Activated CD4-positive, alpha-beta T cell treated with anti-CD3 and anti-CD28 coated beads, Interleukin-2, amount 10 ng/mL, durations not matched to agents 7 days and 5 days (primary cell): ENCODE measurements at places on chromosomes 6 and 20. TPM values are rescaled to one million over a fixed set of nuclear protein-coding genes. Genes with fewer than 3 reads are reported as not detected.

The SCRT2 gene
- total RNA-seq = not detected

The SIRPD gene
- 0.17 TPM for total RNA-seq

The PDE7B gene
- 1.2 TPM for total RNA-seq

The E2F1 gene
- total RNA-seq = 69.8 TPM

The WASF1 gene
- 0.45 TPM for total RNA-seq

The ARMC12 gene
- 1.6 TPM for total RNA-seq

The RUNX2 gene
- 13.4 TPM for total RNA-seq

DNA sequence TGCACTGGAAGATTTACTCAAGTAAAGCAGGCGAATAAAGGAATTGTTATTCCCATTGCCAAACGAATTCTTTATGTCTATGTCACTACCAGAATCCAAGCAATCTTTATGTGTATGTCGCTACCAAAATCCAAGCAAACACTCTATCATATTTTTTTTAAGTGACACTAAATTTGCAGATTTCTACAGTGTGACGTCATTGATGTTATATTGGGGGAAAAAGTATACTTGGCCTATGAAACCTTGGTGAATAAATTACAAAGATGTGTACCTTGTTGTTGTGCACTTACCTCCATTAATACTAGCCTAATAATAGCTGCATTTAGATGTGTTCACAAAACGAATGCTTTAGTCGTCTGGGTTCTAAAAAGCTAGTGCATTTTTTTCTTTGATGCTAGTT lies 957 bp downstream of the TTK start:
- peaks cover 44% of the 10 kb centered on the region for H3K4me1 ChIP-seq
- no peaks in the 10 kb centered on the region for H3K27me3 ChIP-seq
- H3K27ac ChIP-seq = peak overlapping the region; percentile 96
- H3K36me3 ChIP-seq = peaks cover 38% of the 10 kb centered on the region

GRCh38 chr20:31747640-31748039 lies 8.6 kb downstream of the TPX2 start:
- no peak for DNase-seq
- no peak overlapping the region for H3K27ac ChIP-seq
- no peak overlapping the region for H3K4me3 ChIP-seq
- no peaks in the 10 kb centered on the region for H3K27me3 ChIP-seq

DNA sequence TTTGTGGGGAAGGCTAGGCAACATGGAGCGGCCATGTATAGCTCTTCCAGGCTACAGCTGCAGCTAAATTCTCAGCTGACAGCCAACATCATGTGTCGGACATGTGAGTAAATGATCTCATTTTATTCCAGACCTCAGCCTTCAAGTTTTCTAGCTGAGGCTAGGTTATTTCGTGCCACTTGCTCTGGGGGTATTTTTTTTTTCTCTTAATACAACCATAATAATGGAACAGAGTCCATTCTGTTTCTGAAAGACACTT lies 573.5 kb downstream of the CD109 start:
- no peaks in the 10 kb centered on the region for H3K4me1 ChIP-seq
- DNase-seq = no peak
- H3K27me3 ChIP-seq = no peaks in the 10 kb centered on the region
- H3K4me3 ChIP-seq = no peak overlapping the region
- H3K27ac ChIP-seq = no peak overlapping the region

GRCh38 chr6:10422737-10423034 lies 7.8 kb upstream of the TFAP2A start:
- no peak overlapping the region for H3K27ac ChIP-seq
- H3K36me3 ChIP-seq = peaks cover 8% of the 10 kb centered on the region
- no peak for DNase-seq
- H3K27me3 ChIP-seq = peaks cover 92% of the 10 kb centered on the region
- H3K4me3 ChIP-seq = no peak overlapping the region

- H3K27me3 ChIP-seq = peaks cover 18% of the 10 kb centered on the region
- H3K27ac ChIP-seq = no peak overlapping the region
- H3K36me3 ChIP-seq = no peaks in the 10 kb centered on the region
- no peak overlapping the region for H3K4me3 ChIP-seq
- no peaks in the 10 kb centered on the region for H3K4me1 ChIP-seq
These were observed 8.6 kb upstream of the CLIC5 start for GRCh38 chr6:46024124-46024769.

DNA sequence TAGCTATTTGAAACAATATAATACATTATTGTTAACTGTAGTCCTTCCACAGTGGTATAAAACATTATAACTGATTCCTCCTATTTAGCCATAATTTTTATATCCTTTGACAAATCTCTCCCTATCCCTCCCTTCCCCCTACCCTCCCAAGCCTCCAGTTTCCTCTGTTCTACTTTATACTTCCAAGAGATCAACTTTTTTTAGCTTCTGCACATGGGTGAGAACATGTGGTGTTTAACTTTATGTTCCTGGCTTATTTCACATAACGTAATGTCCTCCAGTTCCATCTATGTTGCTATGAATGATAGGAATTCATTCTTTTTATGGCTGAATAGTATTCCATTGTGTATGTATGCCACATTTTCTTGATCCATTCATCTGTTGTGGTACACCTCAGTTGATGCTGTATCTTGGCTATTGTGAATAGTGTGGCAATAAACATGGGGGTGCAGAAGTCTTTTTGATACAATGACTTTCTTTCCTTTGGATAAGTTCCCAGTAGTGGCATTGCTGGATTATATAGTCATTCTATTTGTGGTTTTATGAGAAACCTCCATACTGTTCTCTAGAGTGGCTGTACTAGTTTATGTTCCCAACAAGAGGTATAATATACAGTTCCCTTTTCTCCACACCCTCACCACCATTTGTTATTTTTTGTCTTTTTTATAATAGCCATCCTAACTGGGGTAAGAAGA lies 205.0 kb downstream of the KCNQ5 start:
- no peak for DNase-seq
- no peaks in the 10 kb centered on the region for H3K4me1 ChIP-seq
- no peak overlapping the region for H3K4me3 ChIP-seq
- H3K36me3 ChIP-seq = no peaks in the 10 kb centered on the region
- H3K27me3 ChIP-seq = no peaks in the 10 kb centered on the region
- no peak overlapping the region for H3K27ac ChIP-seq

DNA sequence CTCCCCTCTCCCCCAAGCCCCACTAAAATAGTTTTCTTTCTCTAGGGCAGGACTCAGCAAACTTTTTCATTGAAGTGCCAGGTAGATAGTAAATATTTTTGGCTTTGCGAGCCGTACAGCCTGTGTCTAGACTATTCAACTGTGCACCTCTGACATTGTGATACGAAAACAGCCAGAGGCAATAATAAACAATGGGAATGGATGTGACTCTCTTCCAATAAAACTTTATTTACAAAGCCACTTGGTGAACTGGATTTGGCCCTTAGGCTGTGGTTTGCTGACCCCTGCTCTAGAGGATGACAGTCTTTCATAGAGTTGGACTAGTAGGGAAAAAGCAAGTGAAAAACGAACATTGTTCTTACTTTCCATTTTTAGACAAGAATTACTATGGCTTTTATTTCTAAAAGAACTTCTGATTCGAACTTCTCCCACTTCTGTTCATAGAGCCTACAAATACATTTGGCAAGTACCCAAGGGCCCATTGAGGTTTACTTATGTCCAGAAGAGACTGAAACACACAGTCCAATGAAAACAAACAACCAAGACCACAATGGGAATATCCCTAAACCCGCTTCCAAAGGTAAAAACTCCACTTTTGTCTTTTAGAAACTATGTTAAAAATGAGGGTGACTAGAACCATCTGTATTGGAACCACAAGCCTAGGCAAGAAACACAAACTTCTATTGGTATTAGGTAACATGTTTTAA lies 46.4 kb upstream of the CDKAL1 start:
- peaks cover 81% of the 10 kb centered on the region for H3K36me3 ChIP-seq
- no peak overlapping the region for H3K4me3 ChIP-seq
- H3K4me1 ChIP-seq = no peaks in the 10 kb centered on the region
- H3K27ac ChIP-seq = no peak overlapping the region
- no peaks in the 10 kb centered on the region for H3K27me3 ChIP-seq

- DNase-seq = peak; percentile 31
- H3K27ac ChIP-seq = peak overlapping the region; percentile 83
- H3K36me3 ChIP-seq = no peaks in the 10 kb centered on the region
- H3K27me3 ChIP-seq = no peaks in the 10 kb centered on the region
These were observed 214.0 kb downstream of the CLIC5 start for GRCh38 chr6:45801471-45802289.

- H3K4me1 ChIP-seq = no peaks in the 10 kb centered on the region
- no peak overlapping the region for H3K4me3 ChIP-seq
- H3K27ac ChIP-seq = no peak overlapping the region
- H3K36me3 ChIP-seq = no peaks in the 10 kb centered on the region
- H3K27me3 ChIP-seq = no peaks in the 10 kb centered on the region
These were observed 74.4 kb downstream of the PKHD1 start for GRCh38 chr6:52013035-52013434.

- no peaks in the 10 kb centered on the region for H3K27me3 ChIP-seq
- no peak for DNase-seq
- peaks cover 2% of the 10 kb centered on the region for H3K4me1 ChIP-seq
- no peaks in the 10 kb centered on the region for H3K36me3 ChIP-seq
These were observed 31.4 kb downstream of the KCNK17 start for GRCh38 chr6:39282774-39283173.

- no peak for DNase-seq
- no peaks in the 10 kb centered on the region for H3K4me1 ChIP-seq
- H3K36me3 ChIP-seq = no peaks in the 10 kb centered on the region
- no peak overlapping the region for H3K4me3 ChIP-seq
- H3K27me3 ChIP-seq = peaks cover 14% of the 10 kb centered on the region
These were observed 133.5 kb upstream of the MAP3K7 start for GRCh38 chr6:90720404-90720803.

DNA sequence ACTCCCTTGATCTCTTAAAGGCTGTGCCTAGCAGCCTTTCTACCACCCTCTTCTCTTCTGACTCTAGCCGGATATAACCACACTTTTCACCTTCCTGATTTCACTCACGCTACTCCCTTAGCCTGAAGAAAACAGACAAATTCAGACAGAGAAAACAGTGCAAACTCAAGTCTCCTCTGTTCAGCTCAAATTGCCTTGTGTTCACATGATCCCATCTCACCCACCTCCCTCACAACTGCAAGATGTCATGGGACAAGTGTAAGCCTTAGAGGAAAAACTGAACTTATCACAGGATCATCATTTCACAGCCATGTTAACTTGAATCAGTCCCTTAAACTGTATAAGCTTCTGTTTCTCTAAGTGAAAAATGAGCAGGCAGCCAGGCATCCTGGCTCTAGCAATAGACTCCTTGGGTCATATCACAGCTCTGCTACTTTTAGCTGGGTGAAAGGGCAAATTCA lies 66.5 kb upstream of the TENT5A start:
- H3K27me3 ChIP-seq = peaks cover 6% of the 10 kb centered on the region
- no peaks in the 10 kb centered on the region for H3K36me3 ChIP-seq
- H3K4me3 ChIP-seq = no peak overlapping the region
- peaks cover 6% of the 10 kb centered on the region for H3K4me1 ChIP-seq

DNA sequence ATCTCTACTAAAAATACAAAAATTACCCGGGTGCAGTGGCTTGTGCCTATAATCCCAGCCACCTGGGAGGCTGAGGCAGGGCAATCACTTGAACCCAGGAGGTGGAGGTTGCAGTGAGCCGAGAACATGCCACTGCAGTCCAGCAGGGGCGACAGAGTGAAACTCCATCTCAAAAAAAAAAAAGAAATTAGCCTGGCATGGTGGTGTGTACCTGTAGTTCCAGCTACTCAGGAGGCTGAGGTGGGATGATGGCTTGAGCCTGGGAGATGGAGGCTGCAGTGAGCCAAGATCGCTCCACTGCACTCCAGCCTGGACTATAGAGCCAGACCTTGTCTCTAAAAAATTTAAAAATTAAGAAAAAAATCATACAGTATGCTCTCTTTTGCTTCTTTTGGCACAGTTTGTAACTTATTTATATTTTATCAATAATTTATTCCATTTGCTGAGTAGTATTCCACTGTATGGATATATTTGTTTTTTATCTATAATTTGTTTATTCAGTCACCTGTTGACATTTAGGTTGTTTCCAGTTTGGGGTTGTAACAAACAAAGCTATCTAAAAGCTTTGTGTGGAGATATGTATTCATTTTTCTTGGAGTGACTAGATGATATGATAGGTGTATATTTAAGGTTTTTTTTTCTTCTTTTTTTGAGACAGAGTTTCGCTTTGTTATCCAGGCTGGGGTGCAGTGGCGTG lies 8.0 kb upstream of the MYBL2 start:
- no peak overlapping the region for H3K27ac ChIP-seq
- H3K4me3 ChIP-seq = no peak overlapping the region
- peaks cover 15% of the 10 kb centered on the region for H3K4me1 ChIP-seq

GRCh38 chr6:4577406-4577805 lies 198.8 kb upstream of the CDYL start:
- no peaks in the 10 kb centered on the region for H3K4me1 ChIP-seq
- no peak overlapping the region for H3K4me3 ChIP-seq
- H3K27me3 ChIP-seq = peaks cover 3% of the 10 kb centered on the region
- DNase-seq = no peak
- H3K36me3 ChIP-seq = no peaks in the 10 kb centered on the region

DNA sequence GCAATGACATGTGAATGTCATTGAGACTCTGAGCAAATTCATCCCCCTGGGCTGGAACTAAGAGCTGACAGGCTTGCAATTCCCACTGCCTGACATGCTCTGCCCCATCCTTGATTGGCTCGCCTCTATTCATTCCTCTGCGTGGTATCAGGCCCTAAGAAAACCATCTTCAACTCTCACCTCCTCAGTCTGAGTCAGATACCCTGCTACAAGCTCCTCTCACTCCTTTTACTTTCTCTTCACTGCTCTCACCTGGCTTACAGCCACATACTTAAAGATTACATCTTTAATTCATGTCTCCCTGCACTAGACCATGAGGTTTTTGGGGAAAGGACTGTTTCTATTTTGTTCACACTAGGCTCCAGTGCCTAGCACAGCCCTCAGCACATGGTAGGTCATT lies 131.6 kb downstream of the KIF6 start:
- H3K27me3 ChIP-seq = peaks cover 12% of the 10 kb centered on the region
- no peak overlapping the region for H3K27ac ChIP-seq
- no peak for DNase-seq
- H3K4me3 ChIP-seq = no peak overlapping the region
- no peaks in the 10 kb centered on the region for H3K4me1 ChIP-seq

DNA sequence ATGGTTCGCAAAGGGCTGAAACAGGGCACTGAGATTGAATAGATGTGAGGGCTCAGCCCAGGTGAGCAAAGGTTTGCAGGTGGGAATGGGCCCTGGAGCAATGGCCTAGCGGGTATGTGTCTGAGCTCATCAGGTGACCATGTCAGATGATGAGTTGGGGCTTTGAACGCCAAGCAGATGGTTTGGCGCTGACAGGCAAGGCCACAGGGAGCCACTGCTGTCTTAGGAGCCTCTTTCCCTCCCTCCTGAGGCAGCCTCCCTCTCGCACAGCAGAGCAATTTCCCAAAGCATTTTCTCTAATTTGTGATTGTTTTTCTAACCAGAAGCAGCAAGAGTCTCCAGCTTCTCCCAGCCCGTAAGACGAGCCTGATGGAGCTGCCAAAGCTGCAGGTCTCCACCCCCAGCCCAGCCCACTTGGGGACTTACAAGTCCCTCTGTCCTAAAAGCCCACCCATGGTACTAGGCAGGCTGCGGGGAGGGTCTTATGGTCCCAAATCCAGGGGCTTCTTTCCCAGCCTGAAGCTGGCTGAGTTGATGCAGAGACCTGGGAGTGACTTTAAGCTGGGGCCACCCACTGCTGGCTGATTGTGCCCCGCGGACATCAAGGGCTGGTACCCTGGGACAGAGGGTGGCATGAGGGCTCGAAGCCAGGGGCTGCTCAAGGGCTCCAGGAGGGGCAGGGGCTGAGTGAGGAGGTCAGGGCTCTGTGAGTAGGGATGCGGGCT lies 11.6 kb downstream of the CDH22 start:
- H3K4me1 ChIP-seq = no peaks in the 10 kb centered on the region
- H3K27me3 ChIP-seq = peaks cover 7% of the 10 kb centered on the region
- DNase-seq = no peak
- no peaks in the 10 kb centered on the region for H3K36me3 ChIP-seq
- H3K4me3 ChIP-seq = no peak overlapping the region
